ENCODE measurements at places on chromosomes 3 and 15.

DNA sequence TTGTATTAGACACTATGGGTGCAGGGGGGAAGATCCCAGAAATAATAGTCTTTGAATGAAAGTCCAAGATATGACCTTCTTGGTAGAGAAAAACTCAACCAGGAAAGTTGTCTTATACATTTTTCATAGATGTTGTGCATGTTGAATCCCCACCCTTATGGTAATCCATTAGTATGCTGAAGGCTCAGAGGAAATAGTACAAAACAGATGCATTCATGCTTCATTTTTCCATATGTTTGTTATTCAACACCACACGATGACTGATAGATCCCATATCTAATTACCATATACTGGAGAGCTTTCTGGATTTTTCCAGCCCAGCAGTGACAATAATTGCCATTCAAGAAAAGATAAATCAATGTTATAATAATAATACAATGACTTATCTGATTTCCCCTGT lies 487.4 kb downstream of the FGF12 start:
- no peak for DNase-seq

DNA sequence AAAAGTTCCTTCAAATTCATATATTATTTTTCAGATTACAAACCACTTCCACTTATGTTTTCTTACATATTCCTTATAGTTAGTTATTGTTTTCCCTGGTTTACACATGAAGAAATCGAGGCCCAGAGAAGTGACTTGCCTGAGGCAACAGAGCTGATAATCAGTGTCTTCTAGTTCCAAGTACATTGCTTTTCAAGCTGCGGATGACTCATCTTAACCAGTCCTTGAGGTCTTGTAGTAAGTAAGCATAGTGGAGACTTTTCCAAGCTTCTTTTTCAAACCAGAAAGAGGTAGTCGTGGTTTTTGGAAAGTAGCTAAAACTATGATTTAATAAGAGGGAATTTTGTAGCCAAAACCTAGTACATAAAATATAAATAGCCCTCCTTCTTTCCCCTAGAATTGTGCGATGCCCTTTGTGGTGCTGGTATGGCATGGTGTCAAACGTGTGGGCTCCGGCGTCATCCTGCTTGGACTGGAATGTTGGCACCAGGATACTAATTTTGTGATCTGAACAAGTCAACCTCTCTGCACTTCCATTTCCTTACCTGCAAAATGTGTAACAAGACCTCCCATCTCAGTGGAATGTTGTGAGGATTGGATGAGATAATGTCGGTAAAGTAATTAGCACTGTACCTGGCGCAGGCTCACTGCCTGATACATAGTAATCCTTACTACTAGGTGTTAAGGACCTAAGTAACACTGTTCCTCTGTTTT lies 19.0 kb upstream of the DLG1 start:
- no peak for DNase-seq

DNA sequence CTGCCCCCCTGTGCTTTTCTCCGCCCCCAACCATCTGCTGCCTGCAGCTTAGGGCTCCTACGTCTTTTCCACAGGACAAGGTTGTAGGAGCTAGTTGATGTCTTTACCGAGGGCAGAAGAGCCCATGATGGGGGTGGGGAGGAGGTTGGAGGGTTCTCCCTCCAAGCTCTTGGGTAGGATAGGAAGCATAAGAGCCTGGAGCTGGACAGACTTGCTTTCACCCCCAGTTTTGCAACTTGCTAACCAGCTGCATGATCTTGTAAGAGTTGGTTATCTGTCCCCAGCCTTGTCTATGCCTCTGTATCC lies 856 bp downstream of the ABCF3 start:
- no peak for DNase-seq

GRCh38 chr3:166013073-166013679 lies 176.0 kb upstream of the BCHE start:
- DNase-seq: no peak

- no peak for DNase-seq
These were observed 38.6 kb upstream of the APH1B start for GRCh38 chr15:63238796-63239195.

GRCh38 chr15:83063551-83063950 lies 3.5 kb downstream of the BTBD1 start:
- DNase-seq: no peak

DNA sequence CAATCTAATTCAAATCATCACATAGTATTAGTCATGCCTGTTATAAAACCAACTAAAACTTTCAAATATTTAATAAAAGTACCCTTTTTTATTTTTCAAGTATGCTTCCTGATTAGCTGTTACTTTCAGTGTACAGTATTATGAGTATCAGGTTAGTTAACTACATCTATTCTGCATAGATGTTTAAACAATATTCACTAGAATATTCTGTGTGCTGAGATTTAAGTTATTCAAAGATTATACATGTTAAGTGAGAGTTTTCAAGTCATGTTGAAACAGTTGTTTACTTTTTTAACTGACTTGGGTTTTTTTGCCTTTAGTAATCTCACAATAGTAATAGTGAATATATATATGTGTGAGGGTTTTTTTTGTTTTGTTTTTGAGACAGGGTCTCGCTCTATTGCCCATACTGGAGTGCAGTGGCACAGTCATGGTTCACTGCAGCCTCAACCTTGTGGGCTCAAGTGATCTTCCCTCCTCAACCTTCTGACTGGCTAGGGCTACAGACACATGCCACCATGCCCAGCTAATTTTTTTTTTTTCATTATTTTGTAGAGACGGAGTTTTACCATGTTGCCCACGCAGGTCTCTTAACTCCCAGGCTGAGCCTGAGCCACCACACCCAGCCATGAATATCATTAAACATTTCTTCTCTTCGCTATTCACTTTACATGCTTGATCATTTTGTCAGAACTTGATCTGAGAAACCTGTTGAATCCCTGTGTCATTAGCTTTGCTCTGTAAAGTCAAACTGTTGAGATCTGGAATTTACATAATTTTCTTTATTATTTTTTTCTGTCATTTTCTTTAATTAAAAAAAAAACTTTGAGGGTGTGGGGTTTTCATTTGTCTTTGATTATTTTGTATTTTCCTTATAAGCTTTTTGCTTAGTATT lies 286.2 kb upstream of the UBE2E1 start:
- no peak for DNase-seq

DNA sequence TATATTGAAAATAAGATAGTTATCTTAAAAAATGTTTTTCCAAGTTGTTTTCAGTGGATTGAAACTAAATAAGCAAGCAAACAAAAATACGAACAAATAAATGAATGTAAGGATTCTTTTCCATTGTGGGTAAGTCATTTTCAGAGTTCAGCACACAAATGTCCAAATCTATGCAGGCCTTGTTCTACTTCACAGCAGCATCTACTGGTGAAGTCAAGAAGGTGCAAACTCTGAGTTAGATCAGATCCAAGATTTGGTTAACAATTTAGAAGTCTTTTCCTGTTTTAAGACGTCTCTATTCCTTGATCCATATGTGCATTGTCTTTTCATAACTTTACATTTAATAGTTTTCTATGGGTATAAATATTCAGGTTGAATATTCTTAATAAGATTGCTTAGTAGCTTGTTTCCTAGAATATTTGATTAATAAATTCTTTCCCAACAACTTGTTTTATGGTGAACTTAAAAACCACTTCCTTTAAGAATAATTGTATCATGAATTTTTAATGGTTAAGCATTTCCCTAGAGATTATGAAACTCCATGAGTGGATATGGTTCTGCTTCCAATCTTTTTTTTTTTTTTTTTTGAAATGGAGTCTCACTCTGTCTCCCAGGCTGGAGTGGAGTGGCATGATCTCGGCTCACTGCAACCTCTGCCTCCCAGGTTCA lies 10.5 kb downstream of the PTX3 start:
- no peak for DNase-seq

Data from right kidney (tissue), 9 donors.